NCI-H526 treated with DMSO at 0.1 percent for 48 hours (cell line): ENCODE measurements at places on chromosomes 4 and X.

DNA sequence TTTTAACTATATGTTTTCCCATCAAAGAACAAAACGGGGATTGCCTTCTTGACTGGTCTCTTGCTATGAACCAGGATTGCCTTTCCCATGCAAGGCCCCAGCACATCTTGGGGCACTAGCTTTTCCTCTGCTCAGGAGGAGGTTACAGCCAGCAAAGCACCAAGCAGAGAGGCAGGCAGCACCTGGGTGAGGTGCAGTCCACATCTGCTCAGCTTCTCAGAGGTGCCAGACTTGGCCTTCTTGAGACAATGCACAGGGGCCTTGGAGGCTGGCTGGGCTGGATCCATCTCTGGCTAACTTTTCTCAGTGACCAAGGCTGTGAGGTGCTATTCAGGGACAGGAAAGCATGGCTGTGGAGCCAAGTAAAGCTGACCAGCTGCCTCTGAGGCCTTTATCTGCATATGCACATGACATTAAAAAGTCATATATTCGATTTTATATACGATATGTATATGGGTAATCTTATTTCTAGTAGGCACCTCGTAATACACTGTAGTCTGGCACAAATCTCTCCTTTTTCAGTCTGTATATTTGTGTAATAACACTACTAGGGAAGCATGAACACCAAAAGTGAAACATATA lies 86.9 kb downstream of the CC2D2A start:
- no peak for DNase-seq

GRCh38 chr4:16607241-16608066 lies 291.0 kb downstream of the LDB2 start:
- no peak for DNase-seq

DNA sequence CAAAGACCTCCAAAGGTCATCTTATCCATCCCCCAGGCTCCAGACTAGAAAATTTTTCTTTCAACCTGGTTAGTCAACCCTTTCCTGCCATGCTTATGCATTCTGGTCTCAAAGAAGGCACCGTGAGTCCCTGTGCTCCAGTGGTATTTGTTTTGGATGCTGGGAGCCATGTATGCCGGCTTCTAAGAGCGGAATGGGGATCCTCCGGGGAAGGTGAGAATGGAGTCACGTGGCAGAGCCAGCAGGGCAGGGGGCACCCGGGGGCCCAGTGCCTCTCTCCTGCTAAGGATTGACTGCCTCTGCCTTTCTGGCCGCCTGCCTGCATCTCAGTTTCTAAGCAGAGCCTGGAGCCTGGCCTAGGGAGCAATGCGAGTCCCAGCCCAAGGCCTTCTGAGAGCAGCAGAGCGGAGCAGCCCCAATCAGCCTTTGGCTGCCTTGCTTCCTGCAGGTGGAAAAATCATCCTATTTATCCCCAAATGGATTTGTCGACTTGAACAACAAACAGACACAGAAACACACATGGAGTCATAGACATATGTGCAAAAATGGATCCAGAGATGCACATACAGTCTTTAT lies 141.0 kb downstream of the PJA1 start:
- no peak for DNase-seq

DNA sequence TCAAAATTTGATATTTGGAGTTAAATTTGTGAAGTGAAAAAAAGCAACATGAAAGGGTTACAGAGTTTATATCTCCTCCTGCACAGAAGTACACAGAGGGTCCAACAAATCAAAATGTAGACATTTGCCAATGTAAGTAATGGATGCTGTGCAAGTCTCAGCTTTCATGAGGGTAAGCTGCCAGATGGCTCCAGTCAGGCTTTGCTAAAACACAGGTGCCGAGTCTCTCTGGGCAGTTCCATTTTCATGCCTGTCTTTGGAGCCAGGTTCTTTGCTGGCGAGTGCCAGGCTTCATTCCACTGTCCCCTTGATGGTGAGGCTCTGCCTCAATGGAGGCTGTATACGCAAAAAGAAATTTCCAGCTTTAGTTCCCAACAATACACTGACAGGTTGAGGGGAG lies 27.9 kb downstream of the SLC4A4 start:
- DNase-seq, result no peak

DNA sequence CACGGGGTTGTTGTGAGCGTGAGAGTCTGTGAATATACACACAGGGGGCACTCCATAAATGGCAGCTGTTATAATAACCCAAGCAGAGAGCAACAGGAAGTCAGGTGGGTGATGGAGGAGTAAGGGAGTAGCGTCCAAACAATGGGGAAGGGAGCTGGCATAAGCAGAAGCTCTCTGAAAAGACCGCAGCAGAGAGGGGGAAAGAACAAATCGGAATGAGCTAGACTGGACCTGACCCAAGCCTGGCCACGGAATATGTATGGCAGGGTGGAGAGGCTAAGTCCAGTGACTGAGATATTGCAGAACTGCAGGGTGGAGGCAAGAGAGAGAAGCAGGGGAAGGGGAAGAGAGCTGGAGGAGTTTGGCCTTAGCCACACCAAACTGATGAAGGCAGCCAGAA lies 6.5 kb upstream of the GJB1 start:
- no peak for DNase-seq

- DNase-seq, result no peak
Measured at GRCh38 chr4:31375936-31376335, 655.8 kb downstream of the PCDH7 start.

GRCh38 chr4:184192933-184193332 lies 24.7 kb downstream of the ENPP6 start:
- DNase-seq, result no peak

DNA sequence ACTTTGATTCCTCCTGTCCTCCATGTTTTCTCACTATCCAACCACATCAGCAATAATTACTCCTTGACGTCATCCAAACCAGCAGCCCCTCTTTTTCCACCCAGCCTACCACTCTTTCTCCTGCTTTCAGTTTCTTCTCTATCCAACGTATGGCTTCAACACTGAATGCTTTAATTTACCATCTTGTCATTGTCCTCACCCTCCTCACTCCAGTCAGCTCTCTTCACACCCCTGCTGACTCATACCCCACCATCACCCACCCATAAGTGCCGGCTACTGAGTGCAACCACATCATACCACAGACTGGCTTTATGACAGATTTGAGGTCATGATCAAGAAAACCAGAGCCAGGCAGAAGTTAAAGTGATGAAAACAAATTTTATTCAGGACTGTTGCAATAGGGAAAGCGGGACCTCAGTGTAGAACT lies 9.8 kb upstream of the ANXA5 start:
- no peak for DNase-seq

DNA sequence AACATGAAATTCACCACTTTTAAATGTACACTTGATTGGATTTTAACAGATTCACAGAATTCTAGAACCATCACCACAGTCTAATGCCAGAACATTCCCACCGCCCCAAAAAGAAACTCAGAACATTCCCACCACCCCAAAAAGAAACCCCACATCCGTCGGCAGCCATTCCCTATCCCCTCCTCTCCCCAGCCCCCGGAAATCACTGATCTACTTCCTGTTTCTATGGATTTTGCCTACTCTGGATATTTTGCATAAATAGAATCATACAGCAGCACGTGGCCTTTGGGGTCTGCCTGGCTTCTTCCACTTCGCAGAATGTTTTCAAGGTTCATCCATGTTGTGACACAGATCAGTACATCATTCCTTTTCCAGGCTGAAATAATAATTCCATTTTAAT lies 79.3 kb downstream of the PPP2R2C start:
- peak; percentile 18 for DNase-seq

DNA sequence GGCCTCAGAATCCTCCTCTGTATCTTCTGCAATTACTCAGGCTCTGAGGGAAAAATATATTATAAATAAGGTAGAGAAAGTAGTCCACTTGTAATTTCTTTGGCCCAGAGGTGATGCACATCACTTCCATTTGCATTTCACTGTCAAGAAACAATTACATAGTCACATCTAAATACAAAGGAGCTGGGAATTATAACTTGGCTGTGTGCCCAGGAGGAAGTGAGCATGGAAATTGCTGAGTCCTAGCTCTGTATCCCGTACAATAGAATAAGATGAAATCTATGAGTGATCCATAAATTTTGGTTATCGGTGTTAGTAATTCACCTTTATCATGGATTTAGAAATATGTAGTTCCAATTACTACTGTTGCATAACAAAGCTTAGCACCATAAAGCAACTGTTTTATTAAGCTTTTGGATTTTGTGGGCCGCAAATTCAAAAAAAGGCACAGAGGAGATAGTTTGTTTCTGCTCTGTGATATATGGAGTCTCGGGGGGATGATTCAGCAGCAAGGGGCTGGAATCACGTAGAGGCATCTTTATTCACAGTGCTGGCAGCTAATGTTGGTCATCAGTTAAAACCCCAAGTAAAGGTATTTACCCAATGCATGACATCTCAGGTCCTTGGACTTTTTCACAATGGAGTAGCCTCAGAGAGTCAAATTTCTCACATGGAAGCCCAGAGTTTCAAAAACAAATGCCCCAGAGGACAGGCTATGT lies 241.4 kb upstream of the GALNT7 start:
- DNase-seq, result no peak

DNA sequence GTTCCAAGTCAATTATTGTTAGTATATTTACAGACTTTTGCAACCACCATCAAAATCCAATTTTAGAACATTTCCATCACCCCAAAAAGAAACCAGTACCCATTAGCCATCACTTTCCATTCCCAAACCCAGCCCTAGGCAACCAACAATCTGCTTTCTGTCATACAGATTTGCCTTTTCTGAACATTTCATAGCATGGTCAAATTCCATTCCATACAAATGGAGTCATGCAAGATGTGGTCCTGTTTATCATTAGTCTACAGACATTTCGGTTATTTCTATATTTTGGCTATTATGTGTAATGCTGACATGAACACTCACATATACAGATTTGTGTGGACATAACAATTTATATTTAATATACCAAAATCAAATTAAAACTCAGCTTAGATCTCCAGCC lies 508.7 kb downstream of the ZNF674 start:
- no peak for DNase-seq

DNA sequence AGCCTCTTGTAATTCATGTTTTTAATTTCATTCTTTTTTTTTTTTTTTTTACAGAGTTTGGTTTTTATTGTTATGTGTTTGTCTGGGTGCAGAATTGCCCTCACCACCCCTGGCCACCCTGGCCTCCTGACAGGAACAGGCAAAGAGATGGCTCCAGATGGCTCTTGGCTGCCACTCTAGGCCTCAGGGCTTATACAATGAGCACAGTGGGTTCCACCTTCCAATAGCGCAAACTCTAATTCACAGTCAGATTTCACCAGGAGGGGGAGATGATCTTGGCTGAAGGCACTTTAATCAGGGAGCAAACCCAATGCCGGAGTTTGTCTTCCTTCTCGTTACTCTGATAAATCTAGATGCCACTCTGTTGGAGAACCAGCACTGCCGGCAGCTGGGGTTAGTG lies 24.8 kb downstream of the CPE start:
- no peak for DNase-seq

- DNase-seq, result no peak
Measured at GRCh38 chrX:27966955-27967354, 14.3 kb downstream of the DCAF8L1 start.

GRCh38 chrX:13716905-13717304 lies 17.5 kb downstream of the TRAPPC2 start:
- no peak for DNase-seq

DNA sequence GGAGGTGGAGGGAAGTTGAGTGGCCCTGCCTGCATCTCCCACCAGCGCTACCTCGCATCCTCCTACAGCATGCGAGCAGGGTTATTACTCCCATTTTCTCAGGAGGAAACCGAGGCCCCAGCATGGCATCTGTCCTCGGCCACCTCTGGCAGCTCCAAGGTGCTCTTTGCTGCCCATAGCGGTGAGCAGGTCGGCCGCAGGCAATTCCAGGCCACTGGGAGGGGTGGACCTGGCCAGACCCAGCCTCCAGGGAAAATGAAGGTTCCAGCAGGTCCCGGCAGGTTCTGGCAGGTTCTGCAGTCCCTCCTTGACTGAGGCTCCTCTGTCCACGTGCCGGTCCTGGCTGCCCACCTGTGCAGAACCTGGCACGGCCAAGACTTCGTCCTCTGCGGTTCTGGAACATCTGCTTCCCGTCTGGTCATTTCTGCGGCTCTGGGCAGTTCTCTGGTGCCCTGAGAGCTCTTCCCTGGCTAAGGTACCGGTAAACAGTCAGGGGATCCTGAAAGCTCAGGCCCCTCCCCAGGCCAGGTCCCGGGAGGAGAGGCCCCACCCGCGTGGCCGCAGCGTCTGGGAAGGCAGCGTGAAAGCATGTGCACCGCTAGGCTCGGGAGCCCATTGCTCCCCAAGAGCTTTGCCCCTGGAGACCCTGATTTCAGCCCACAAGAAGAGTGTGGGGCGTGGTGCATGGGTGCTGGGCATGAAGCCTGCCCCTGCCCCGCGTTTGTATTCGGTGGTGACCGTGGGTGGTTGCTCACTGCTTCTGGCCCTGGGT lies 112.0 kb upstream of the ADRA2C start:
- no peak for DNase-seq

- no peak for DNase-seq
Measured at GRCh38 chr4:151641167-151641566, 119.6 kb downstream of the GATB start.

- DNase-seq, result no peak
Measured at GRCh38 chrX:22533898-22534297, 261.2 kb downstream of the CBLL2 start.

- DNase-seq, result no peak
Measured at GRCh38 chr4:84917869-84918600, 48.5 kb downstream of the WDFY3 start.

- no peak for DNase-seq
Measured at GRCh38 chr4:2695346-2696060, 60.6 kb downstream of the TNIP2 start.

- no peak for DNase-seq
Measured at GRCh38 chr4:21986307-21986706, 37.7 kb upstream of the KCNIP4 start.

DNA sequence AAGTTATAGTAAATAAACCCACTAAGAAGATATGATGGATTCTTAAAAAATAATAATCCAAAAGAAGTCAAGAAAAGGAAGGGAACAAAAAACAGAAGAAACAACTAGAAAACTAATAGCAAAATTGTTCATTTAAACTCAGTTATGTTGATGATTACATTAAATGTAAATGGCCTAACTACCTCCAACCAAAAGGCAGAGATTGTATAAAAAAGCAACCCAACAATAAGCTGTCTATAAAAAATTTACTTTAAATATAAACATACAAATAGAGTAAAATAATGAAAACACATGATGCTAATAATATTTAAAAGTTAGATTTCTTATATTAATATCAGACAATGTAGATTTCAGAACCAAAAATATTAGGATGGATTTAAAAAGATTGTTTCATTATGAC lies 340.6 kb downstream of the CAMK2D start:
- no peak for DNase-seq

DNA sequence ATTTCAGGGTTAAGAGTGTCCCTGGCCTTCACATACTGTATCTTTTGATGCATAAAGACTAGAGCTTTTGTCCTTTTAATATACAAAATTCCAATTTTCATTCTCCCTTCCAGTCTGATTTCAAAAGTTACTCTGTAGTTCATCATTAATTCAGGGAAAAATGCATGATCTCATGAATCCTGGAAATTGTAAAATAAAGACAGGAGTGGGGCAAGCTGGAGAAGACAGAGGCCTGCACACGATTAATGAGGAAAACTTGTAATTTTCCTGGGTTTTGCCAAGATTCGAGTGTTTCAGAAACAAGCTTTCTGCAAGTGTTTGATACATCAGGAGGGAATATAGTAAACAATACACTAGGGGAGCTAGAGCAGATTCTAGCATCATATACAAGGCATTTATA lies 947.9 kb downstream of the FAT4 start:
- DNase-seq, result no peak

GRCh38 chr4:186680641-186681040 lies 43.0 kb downstream of the FAT1 start:
- no peak for DNase-seq

- no peak for DNase-seq
Measured at GRCh38 chr4:108543359-108543968, 76.9 kb upstream of the RPL34 start.

GRCh38 chr4:96035727-96036126 lies 195.8 kb downstream of the PDHA2 start:
- DNase-seq, result no peak
